Left lung (tissue), 14 donors: ENCODE measurements at places on chromosomes 4 and X. TPM values are rescaled to one million over a fixed set of nuclear protein-coding genes. Genes with fewer than 3 reads are reported as not detected.
A peak's percentile ranks its signal among the peaks of the same experiment; 100 is the strongest.

GRCh38 chr4:37138789-37139188 is 105.8 kb upstream of the NWD2 start:
- H3K27me3 ChIP-seq: no peaks in the 10 kb centered on the region
- H3K4me1 ChIP-seq: no peaks in the 10 kb centered on the region
- H3K4me3 ChIP-seq: no peak overlapping the region

DNA sequence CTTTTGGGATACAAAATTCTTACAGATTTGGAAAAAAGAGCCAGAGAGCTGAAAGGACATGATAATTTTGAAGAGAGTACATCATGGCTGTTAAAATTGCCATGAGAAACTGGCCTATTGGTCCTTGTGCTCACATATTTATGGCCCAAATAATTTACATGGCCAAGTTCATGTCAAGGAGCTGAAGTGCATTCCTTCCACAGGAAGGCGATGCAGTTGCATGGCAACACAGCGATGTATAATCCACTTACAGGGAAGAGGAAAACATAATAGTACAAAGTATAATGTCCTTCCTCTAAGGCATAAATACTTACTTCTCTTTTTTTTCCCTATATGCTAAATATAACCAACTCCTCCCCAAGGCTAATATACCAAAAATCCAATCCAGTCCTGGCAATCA is 914.5 kb upstream of the AGA start:
- H3K36me3 ChIP-seq: no peaks in the 10 kb centered on the region
- H3K27me3 ChIP-seq: no peaks in the 10 kb centered on the region
- H3K27ac ChIP-seq: no peak overlapping the region
- H3K4me1 ChIP-seq: no peaks in the 10 kb centered on the region
- DNase-seq: no peak

- H3K4me3 ChIP-seq: peak overlapping the region; percentile 52
- H3K27ac ChIP-seq: peak overlapping the region; percentile 76
- peaks cover 4% of the 10 kb centered on the region for H3K27me3 ChIP-seq
- no peaks in the 10 kb centered on the region for H3K4me1 ChIP-seq
Measured at GRCh38 chrX:17738737-17739535, 1.6 kb downstream of the SCML1 start.

DNA sequence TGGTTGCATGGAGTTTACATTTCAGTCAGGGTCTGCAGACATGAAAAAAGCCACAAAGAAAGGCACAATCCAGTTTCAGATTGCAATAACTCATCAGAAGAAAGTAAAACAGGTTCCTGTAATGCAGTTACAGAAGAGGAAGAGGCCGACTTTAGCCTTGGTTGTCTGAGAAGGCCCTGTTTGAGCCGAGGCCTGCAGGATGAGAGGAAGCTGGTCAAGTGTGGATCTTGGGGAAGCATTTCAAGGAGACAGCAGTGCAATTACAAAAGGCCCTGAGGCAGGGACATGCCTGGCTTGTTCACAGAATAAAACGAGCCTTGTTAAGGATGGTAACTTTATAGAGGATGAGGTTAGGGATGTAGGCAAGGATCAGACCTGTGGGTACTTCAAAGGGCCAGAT is 62.4 kb downstream of the AFF2 start:
- H3K36me3 ChIP-seq: no peaks in the 10 kb centered on the region
- DNase-seq: no peak
- no peak overlapping the region for H3K27ac ChIP-seq

GRCh38 chr4:155405059-155405458 is 28.3 kb upstream of the MAP9 start:
- H3K4me3 ChIP-seq: no peak overlapping the region
- peak; percentile 87 for DNase-seq
- no peaks in the 10 kb centered on the region for H3K4me1 ChIP-seq
- H3K27me3 ChIP-seq: no peaks in the 10 kb centered on the region

GRCh38 chr4:154004507-154005170 is 215.8 kb upstream of the SFRP2 start:
- H3K27ac ChIP-seq: peak overlapping the region; percentile 23
- H3K27me3 ChIP-seq: no peaks in the 10 kb centered on the region
- no peak for DNase-seq
- no peaks in the 10 kb centered on the region for H3K36me3 ChIP-seq
- H3K4me1 ChIP-seq: no peaks in the 10 kb centered on the region

GRCh38 chr4:146255463-146255862 is 41.1 kb downstream of the REELD1 start:
- no peak overlapping the region for H3K4me3 ChIP-seq
- DNase-seq: no peak
- H3K27me3 ChIP-seq: no peaks in the 10 kb centered on the region
- no peaks in the 10 kb centered on the region for H3K4me1 ChIP-seq
- no peak overlapping the region for H3K27ac ChIP-seq

DNA sequence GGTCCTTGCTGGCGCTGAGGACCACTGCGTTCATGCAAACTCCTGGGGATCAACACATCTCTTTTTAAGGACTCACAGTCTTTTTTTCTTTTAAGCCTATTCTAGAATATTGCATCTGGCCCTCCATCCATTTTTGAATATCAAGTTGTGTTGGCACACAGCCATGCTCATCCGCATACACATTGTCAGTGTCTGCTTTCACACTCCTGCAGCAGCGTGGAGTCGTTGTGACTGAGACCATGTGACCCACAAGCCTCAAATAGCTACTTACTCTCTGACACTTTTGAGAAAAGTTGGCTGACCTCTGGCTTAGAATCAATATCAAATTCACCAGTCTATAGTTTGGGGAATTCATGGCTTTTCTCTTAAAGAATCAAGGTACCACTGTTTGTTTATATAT is 191.8 kb upstream of the S100G start:
- H3K27me3 ChIP-seq: no peaks in the 10 kb centered on the region
- H3K36me3 ChIP-seq: no peaks in the 10 kb centered on the region
- DNase-seq: no peak
- H3K4me1 ChIP-seq: no peaks in the 10 kb centered on the region
- H3K4me3 ChIP-seq: no peak overlapping the region

DNA sequence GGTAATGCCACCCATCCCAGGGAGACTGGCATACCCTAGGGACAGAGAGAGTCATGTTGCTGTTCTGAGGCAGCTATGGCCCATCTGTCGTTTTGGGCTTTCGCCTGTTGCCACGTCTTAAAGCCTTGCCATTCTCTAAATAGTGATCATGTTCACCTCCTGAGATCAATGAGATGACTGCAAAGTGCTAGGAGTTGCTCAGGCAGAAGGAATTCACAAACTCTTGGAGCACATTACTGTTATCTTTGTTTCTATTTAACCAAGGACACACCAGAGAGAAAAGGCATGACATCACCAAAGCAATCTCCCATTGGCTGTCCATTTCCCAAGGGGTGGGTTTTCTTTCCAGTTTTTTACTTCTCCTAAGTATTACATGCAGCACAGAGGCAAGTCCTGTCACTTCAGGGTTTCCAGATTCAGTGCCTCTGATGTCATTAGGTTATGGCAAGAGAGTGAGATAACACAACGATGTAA is 37.1 kb upstream of the SETD7 start:
- H3K4me3 ChIP-seq: no peak overlapping the region
- H3K27me3 ChIP-seq: no peaks in the 10 kb centered on the region
- H3K36me3 ChIP-seq: no peaks in the 10 kb centered on the region

DNA sequence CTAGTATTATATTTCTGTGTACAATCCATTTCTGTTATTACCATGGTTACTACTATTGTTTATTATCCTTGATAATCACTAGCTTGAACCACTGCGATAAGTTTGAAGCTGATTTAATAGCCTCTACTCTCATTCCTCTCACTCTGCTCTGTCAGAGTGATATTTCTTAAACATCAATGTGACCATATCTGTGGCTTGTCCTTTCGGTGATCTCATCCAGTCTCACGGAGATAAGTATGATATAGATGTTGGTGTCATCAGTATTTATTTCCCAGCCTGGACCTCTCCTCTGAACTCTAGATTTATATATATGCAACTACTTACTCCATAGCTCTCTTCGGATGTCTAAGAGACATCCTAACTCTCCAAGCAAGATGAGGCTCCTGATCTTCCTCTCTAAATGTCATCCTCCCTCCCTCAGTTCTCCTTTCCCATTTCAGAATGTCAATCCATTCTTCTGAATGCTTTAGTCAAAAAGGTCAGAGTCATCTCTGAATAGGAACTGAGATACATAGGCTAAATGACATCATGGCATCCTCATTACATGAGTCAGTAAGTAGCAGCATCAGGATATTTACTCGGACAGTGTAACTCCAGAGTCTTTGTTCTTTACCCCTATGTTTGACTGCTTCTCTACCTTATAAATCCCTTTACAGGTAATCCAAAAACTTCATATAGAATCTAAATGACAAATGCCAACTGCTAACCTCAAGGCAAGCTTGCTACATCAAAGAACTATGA is 129.5 kb downstream of the PACRGL start:
- H3K4me3 ChIP-seq: no peak overlapping the region
- no peaks in the 10 kb centered on the region for H3K27me3 ChIP-seq
- no peak overlapping the region for H3K27ac ChIP-seq
- no peaks in the 10 kb centered on the region for H3K36me3 ChIP-seq

DNA sequence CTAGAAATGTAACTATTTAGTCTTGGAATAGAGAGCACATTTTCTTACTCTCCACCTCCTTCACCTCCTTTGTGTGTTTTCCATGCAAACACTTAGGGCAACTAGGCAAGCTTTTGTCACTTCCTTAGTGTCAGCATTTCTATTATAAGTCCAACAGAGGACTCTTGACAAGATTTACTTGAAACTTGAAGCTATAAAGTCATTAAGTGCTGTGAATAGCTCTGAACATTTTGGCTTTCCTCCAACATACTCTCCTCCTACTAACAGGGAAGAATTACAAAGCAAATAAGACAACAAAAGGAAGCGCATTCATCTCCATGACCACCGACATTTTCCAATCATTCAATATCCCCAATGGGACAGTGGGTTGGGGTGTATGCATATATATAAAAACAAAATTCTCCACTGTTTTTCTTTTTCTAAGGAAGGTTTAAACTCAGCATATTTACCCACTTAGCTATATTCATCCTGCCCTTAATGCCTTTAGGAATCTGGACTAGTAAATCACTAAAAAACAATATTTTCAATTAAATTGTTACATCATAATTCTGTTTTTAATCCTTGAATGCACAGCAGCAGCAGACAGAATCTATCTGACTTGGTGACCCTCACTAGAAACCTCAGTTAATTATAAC is 264.6 kb downstream of the SNCA start:
- H3K36me3 ChIP-seq: no peaks in the 10 kb centered on the region
- H3K27ac ChIP-seq: no peak overlapping the region
- no peaks in the 10 kb centered on the region for H3K4me1 ChIP-seq
- no peaks in the 10 kb centered on the region for H3K27me3 ChIP-seq

DNA sequence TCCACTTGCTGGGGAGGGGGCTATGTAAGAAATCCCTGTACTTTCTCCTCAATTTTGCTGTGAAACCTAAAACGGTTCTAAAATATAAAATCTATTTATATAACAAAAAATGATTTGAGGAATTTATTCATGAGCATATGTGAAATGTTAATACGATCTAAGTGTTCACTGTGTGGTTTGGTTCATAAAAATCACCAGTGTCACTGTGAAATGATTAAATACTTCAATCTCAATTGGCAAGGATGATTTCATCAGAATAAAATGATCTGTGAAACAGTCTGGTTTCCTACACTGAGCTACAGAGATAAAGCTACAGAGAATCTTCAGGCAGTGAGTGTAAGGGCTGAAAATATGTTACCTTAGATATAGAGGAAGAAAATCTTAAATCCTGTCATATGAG is 153.4 kb downstream of the GPM6A start:
- H3K36me3 ChIP-seq: no peaks in the 10 kb centered on the region
- H3K27ac ChIP-seq: no peak overlapping the region
- H3K27me3 ChIP-seq: no peaks in the 10 kb centered on the region
- no peak for DNase-seq

GRCh38 chrX:34891391-34891790 is 51.2 kb upstream of the FAM47B start:
- H3K4me3 ChIP-seq: no peak overlapping the region
- DNase-seq: no peak

DNA sequence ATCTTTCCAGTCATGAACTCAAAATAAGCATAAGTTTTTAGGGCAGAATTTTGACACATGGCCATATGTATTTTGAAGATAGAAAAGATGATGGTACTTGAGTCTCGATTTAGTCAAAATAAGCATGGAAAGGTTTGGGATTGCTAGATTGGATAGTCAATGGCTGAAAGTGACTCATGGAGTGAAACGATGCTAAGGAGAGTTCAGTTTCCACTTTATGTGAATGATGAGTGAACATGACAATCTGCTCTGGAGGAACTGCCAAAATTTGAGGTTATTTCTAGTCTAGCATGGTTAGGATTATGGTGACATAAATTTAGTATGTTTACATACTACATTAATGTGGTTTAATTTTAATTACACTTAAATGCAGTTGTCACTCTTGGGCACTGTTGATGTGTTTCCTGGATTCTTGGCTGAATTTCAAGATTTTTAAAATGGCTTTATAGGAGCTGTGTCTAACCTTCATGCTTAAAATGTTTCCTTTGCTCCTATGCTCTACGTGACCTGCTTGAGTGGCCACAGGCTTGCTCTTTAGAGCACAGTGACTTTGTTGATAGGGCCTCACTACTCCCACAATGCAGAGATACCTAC is 17.1 kb downstream of the DDX3X start:
- H3K4me3 ChIP-seq: no peak overlapping the region
- no peak for DNase-seq
- no peaks in the 10 kb centered on the region for H3K4me1 ChIP-seq

- H3K27ac ChIP-seq: no peak overlapping the region
- no peak overlapping the region for H3K4me3 ChIP-seq
- H3K27me3 ChIP-seq: no peaks in the 10 kb centered on the region
- H3K36me3 ChIP-seq: no peaks in the 10 kb centered on the region
Measured at GRCh38 chr4:85580489-85580888, 105.5 kb downstream of the ARHGAP24 start.

DNA sequence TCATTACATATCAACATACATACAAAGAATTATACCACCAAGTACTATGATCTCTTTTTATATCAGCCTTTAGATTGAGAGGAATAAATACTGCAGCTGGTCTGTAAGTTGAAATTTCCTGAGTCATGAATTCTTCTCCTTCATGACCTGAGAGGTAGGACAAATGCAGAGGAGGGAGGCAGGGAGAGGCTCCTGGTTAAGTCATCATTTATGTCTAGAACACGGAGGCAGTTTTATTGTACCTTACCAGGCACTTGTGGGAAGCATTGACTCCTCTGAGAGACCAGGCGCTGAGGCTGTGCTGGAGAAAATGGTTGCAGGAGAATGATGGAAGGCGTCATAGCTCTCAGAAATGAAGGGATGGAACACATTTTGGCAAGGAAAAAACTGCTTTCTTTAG is 12.5 kb upstream of the CASK start:
- no peak for DNase-seq
- no peaks in the 10 kb centered on the region for H3K36me3 ChIP-seq
- no peaks in the 10 kb centered on the region for H3K27me3 ChIP-seq
- H3K4me3 ChIP-seq: no peak overlapping the region
- no peaks in the 10 kb centered on the region for H3K4me1 ChIP-seq

The SORBS2 gene
- 34.5 TPM for polyA plus RNA-seq

The ZNF81 gene
- polyA plus RNA-seq: 6.0 TPM

The MMRN1 gene
- 19.4 TPM for polyA plus RNA-seq

The MAGEB2 gene
- not detected for polyA plus RNA-seq

The SYTL5 gene
- 4.3 TPM for polyA plus RNA-seq

The GYPE gene
- polyA plus RNA-seq: 21.1 TPM

The TMPRSS11D gene
- 0.28 TPM for polyA plus RNA-seq

The SH3RF1 gene
- 19.9 TPM for polyA plus RNA-seq

The MAN2B2 gene
- polyA plus RNA-seq: 15.9 TPM

The GABRQ gene
- polyA plus RNA-seq: 0.85 TPM

The ETFDH gene
- 27.9 TPM for polyA plus RNA-seq

The DSPP gene
- not detected for polyA plus RNA-seq

The GLRA3 gene
- polyA plus RNA-seq: not detected
